ENCODE measurements at places on chromosomes 2 and 18. TPM values are rescaled to one million over a fixed set of nuclear protein-coding genes. Genes with fewer than 3 reads are reported as not detected.

DNA sequence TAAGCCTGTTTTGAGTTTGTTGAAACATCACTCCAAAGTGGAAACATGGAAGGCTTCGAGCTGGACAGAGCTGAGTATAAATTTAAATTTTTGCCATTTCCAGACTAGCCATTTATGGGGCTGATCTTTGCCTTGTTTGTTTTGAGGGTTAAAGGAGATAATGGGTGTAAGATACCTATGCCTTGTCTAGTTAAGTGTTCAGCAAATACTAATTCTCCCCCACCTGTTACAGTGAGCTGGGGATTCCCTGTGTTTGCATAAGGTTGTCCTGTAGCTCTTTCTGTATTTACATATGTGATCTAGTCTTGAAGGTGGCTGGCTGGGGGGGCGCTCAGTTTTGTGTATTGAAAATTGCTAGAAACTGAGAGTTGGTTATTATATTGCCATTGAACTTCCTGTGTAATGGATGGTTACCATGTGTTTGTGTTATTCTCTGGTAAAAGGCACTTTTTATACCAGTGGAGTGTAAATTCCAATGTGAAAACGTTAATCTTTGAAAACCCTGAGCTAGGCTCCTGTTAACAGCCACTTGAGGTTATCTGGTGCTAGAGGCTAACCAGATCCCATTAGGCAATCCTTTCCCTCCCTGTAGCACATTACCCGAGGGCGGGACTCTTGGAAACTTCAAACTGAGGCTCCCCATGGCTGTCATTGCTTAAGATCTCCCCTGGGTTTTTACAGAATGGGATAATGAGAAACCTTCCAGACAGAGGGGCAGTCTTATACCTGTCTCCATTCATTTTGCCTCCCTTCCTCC, 26.7 kb downstream of the TANC1 start:
- H3K27me3 ChIP-seq, result no peaks in the 10 kb centered on the region
- no peak overlapping the region for H3K4me3 ChIP-seq
- H3K36me3 ChIP-seq, result no peaks in the 10 kb centered on the region
- H3K4me1 ChIP-seq, result peaks cover 93% of the 10 kb centered on the region
- DNase-seq, result no peak

Gene ST8SIA5
- 0.04 TPM for total RNA-seq

- H3K4me1 ChIP-seq, result no peaks in the 10 kb centered on the region
- H3K4me3 ChIP-seq, result no peak overlapping the region
- H3K36me3 ChIP-seq, result no peaks in the 10 kb centered on the region
- H3K27me3 ChIP-seq, result no peaks in the 10 kb centered on the region
- DNase-seq, result no peak
Observed at GRCh38 chr18:33957707-33958106, 267.0 kb downstream of the NOL4 start.

- no peak overlapping the region for H3K4me3 ChIP-seq
- peaks cover 84% of the 10 kb centered on the region for H3K27me3 ChIP-seq
- H3K36me3 ChIP-seq, result no peaks in the 10 kb centered on the region
Observed at GRCh38 chr18:57148263-57148662, 1.4 kb downstream of the BOD1L2 start.

DNA sequence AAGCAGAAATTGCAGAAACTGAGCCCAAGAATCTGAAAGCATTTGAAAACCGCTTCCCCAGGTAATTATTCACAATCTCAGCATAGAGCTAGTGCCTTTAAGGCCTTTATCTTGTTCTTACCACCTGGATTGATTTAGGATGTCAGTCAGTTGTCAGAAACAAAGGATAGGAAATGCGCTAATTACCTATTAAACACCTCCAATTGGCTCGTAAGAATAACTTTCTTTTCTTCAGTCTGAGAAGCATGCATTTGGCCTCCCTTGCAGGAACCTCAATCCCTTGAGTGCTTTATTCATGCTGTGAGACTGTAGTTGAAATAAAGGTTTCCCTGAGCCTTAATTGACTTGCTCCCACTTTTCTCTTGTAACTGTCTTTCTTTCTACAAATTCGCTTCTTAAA, 400.3 kb upstream of the LRATD1 start:
- DNase-seq, result no peak
- no peaks in the 10 kb centered on the region for H3K4me1 ChIP-seq

Gene CDH20
- total RNA-seq, result not detected

DNA sequence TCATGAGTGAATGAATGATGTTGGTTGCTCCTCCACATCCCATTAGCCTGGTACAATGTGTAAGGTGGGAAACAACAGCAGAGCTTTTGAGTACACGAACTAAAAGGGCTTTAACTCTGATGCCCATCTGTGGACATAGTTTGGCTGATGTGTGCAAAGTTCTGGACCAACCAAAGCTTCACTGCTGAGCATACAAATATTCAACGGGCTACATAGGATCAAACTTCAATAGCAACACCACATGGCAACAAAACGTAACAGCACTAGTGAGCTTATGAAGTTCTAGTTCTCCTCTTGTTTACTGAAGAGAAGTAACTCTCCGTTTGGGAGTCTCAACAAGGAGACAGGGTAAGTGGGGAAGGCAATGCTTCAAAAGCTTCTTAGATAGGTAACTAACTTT, 20.4 kb downstream of the STAM2 start:
- H3K4me1 ChIP-seq, result no peaks in the 10 kb centered on the region
- H3K27me3 ChIP-seq, result no peaks in the 10 kb centered on the region
- DNase-seq, result no peak

Gene UGT1A5
- not detected for total RNA-seq

Gene DCAF17
- 11.1 TPM for total RNA-seq

GRCh38 chr2:21819454-21819853, 695.7 kb downstream of the TDRD15 start:
- DNase-seq, result no peak
- H3K36me3 ChIP-seq, result no peaks in the 10 kb centered on the region
- H3K4me3 ChIP-seq, result no peak overlapping the region
- no peaks in the 10 kb centered on the region for H3K27me3 ChIP-seq
- no peaks in the 10 kb centered on the region for H3K4me1 ChIP-seq

DNA sequence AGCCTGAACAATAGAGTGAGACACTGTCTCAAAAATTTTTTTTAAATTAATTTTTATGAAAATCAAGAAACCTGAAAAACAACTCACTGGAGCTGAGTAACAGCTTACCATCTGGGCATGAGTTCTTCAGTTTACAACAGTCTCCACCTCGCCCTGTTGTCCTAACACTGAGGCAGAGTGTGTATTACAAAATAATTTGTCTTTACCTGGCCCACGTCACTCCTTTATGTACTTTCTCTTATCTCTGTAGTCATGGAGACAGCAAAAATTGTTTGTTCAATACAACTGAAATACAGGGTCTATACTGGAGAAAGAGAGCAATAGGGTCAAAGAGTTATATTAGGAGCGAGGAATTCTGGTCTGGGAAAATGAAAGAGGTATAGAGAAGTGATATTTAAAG, 48.1 kb downstream of the CYTIP start:
- no peak overlapping the region for H3K27ac ChIP-seq
- no peaks in the 10 kb centered on the region for H3K4me1 ChIP-seq
- no peak for DNase-seq
- peaks cover 2% of the 10 kb centered on the region for H3K27me3 ChIP-seq

DNA sequence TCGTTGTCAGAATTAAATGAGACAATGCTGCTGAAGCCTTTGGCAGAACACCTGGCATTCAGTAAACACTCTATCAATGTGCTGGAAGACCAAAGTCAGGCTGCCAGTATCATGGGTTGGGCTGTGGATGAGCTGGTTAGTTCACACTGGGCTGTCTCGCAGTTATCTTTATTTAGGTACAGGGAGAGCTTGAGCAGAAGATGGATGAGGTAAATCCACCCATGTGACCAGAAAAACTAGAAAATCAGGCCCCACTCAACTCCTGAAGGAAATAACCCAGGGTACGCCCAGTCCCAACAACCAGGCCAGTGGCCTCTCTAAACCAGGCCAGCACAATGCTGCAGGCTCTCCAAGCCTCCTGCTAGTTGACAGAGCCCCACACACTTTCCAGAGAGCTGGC, 330.3 kb downstream of the TNS1 start:
- no peak overlapping the region for H3K4me3 ChIP-seq
- no peaks in the 10 kb centered on the region for H3K27me3 ChIP-seq
- peak; percentile 45 for DNase-seq
- no peaks in the 10 kb centered on the region for H3K36me3 ChIP-seq
- no peak overlapping the region for H3K27ac ChIP-seq
- no peaks in the 10 kb centered on the region for H3K4me1 ChIP-seq

GRCh38 chr2:77155511-77155910, 366.7 kb downstream of the LRRTM4 start:
- H3K27ac ChIP-seq, result no peak overlapping the region
- H3K27me3 ChIP-seq, result no peaks in the 10 kb centered on the region
- no peak overlapping the region for H3K4me3 ChIP-seq
- no peaks in the 10 kb centered on the region for H3K4me1 ChIP-seq
- no peaks in the 10 kb centered on the region for H3K36me3 ChIP-seq

Gene DHRS9
- 0.22 TPM for total RNA-seq

- peaks cover 9% of the 10 kb centered on the region for H3K4me1 ChIP-seq
Observed at GRCh38 chr2:143802871-143803650, 673.8 kb downstream of the ARHGAP15 start.

GRCh38 chr2:98374286-98374685, 28.0 kb downstream of the CNGA3 start:
- no peak for DNase-seq
- H3K27ac ChIP-seq, result no peak overlapping the region
- no peaks in the 10 kb centered on the region for H3K4me1 ChIP-seq
- H3K27me3 ChIP-seq, result no peaks in the 10 kb centered on the region

- no peak for DNase-seq
- H3K27ac ChIP-seq, result no peak overlapping the region
- no peak overlapping the region for H3K4me3 ChIP-seq
- no peaks in the 10 kb centered on the region for H3K36me3 ChIP-seq
Observed at GRCh38 chr2:167626301-167626700, 621.1 kb downstream of the STK39 start.

GRCh38 chr2:96501886-96502810, 3.0 kb downstream of the NEURL3 start:
- H3K36me3 ChIP-seq, result no peaks in the 10 kb centered on the region
- DNase-seq, result no peak
- H3K27ac ChIP-seq, result no peak overlapping the region
- peaks cover 19% of the 10 kb centered on the region for H3K4me1 ChIP-seq

GRCh38 chr2:47227532-47228279, 72.6 kb upstream of the STPG4 start:
- DNase-seq, result no peak
- no peak overlapping the region for H3K27ac ChIP-seq
- H3K4me1 ChIP-seq, result peaks cover 16% of the 10 kb centered on the region
- no peak overlapping the region for H3K4me3 ChIP-seq
- H3K27me3 ChIP-seq, result no peaks in the 10 kb centered on the region
- no peaks in the 10 kb centered on the region for H3K36me3 ChIP-seq

GRCh38 chr2:82968358-82968757, 1490.7 kb downstream of the SUCLG1 start:
- no peaks in the 10 kb centered on the region for H3K27me3 ChIP-seq
- H3K4me1 ChIP-seq, result no peaks in the 10 kb centered on the region
- no peak for DNase-seq
- no peak overlapping the region for H3K27ac ChIP-seq
- no peaks in the 10 kb centered on the region for H3K36me3 ChIP-seq

Gene LRRC30
- total RNA-seq, result not detected

- H3K27me3 ChIP-seq, result no peaks in the 10 kb centered on the region
- no peak for DNase-seq
- H3K4me3 ChIP-seq, result no peak overlapping the region
- no peaks in the 10 kb centered on the region for H3K4me1 ChIP-seq
- H3K36me3 ChIP-seq, result no peaks in the 10 kb centered on the region
- no peak overlapping the region for H3K27ac ChIP-seq
Observed at GRCh38 chr2:35548171-35548570, 807.4 kb upstream of the CRIM1 start.

Measured in PC-3 (cell line).